Adipocyte (in vitro differentiated cells): ENCODE measurements at places on chromosomes 2 and 18.
A peak's percentile ranks its signal among the peaks of the same experiment; 100 is the strongest.

DNA sequence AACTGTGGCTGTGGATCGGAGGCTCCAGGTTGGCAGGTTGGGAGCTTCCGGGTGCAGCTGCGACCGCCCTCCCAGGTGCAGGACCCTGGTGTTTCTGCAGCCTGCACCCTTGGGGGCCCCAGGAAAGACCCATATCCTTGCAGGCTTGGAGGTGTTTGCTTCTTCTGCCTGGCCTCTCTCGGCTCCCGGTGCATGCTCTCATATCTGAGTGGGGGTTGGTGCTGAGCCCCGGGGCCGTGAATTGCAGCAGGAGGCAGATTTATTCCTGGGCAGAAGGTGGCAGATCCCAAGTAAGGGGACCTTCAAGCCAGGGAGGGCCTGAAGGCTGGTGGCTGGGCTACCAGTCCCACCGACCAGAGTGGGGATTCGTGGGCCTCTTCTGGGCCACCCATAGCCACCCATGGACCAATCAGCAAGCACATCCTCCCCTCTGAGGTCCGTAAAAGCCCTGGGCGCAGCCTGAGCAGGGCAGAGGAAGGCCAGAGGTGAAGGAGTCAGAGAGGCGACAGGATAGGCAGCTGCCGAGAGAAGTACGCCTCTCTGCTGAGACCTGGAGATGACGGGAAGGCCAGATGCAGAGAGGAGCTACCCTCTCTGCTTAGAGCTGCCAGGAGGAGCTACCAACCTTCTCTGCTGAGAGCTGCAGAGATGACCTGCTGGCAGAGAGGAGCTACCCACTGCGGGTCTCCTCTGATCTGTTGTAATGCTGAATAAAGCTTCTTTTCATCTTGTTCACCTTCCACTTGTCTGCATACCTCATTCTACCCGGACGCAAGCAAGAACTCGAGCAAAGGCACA lies 1279.0 kb upstream of the LRRTM1 start:
- no peak for DNase-seq

GRCh38 chr2:152825834-152826233 lies 107.4 kb downstream of the ARL6IP6 start:
- no peak for DNase-seq

DNA sequence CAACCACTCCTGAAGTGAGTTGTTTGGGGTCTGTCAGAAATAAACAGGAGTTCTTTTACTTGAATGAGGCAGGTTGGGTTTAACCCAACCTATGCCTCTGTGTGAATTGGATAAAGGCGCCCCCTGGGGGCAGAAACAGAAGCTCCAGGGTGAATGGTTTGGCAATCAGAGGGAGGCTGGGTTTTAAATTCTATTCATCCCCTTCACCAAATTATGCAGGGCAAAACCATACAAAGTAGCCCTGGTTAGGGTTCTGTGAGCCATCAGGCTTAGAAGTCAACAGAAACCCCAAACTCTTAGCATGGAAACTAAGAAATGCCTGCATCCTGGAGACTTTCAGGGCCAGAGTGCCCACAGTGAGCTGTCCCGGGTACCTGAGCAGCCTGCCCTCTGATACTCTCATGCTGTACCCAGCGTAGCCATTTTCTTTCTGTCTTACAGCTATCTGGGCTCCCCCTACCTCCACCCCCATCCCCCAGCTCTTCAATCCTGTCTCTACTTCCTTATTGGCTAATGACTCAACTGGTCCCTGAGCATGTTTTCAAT lies 241.5 kb downstream of the ICOS start:
- peak; percentile 13 for DNase-seq

DNA sequence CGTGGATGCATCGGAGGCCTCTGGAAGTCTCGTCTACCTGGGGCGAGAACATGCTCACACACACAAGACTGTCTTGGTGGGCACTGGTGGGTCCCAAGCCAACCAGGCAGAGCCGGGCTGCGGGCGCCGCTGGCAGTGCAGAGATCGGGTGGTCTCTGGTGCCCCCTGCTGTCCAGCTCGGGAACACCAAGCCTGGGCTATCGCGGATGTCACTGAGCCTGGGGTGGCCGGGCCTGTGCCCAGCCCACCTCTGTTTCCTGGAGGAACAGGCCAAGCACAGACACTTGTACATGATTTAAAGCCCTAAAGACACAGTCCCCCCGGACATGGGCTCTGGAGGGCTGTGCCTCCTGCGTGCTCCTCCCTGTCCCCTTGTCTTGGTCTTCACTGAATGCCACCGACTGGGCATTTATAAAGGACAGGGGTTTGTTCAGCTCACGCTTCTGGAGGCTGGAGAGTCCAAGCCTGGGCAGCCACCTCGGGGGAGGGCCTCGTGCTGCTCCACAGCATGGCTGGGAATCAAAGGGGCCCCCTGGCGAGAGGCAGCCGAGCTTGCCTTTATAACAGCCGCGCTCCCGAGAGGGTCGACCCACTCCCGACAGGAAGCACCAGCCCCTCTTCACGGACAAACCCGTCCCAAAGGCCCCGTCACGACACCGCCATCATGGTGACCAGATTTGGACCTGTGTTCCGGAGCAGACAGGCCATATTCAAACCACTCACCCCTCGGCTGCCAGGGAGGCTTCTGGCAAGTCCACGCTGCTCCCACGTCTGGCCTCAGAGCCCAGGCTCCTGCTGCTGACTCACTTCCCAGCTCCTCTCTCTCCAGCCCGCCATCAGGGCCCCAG lies 3.6 kb upstream of the OTOS start:
- peak; percentile 79 for DNase-seq

DNA sequence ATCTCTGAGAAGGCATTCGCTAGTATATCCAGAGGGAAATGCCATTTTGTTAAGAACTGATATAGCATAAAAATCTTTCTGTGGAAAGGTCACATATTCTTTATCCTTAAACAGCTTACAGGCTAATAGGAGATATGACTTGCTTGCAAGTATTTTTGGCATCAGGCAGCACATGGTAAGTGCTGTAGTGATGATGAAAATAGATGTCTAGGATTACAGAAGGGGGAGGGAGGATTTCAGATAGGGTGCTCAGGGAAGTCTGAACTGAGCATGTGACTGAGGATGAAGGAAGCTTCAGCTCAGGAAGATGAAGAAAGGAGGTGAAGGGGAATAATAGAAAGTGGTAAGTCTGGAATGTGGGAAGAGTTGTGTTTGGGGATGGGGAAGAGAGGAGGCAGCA lies 158.5 kb upstream of the NOSTRIN start:
- peak; percentile 35 for DNase-seq

DNA sequence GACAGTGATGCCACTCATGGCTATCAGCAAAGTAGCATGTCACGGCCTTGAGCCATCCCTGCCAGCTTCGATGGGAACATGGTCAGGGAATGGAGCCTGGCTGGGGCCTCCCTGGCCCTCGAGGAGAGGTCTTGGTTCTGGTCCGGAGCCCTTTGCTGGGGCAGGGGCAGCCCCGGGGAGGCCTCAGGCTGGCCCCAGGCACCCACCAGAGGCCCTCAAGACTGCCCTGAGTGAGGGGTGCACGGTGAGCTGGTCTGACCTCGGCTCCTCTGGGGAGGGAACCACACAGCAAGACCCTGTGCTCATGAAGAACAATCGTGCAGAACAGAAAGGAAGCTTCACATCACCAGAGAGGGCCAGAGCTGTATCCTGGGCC lies 75.2 kb upstream of the OTOS start:
- DNase-seq, result no peak

- DNase-seq, result peak; percentile 39
Observed at GRCh38 chr18:9790261-9790660, 82.2 kb downstream of the RAB31 start.

DNA sequence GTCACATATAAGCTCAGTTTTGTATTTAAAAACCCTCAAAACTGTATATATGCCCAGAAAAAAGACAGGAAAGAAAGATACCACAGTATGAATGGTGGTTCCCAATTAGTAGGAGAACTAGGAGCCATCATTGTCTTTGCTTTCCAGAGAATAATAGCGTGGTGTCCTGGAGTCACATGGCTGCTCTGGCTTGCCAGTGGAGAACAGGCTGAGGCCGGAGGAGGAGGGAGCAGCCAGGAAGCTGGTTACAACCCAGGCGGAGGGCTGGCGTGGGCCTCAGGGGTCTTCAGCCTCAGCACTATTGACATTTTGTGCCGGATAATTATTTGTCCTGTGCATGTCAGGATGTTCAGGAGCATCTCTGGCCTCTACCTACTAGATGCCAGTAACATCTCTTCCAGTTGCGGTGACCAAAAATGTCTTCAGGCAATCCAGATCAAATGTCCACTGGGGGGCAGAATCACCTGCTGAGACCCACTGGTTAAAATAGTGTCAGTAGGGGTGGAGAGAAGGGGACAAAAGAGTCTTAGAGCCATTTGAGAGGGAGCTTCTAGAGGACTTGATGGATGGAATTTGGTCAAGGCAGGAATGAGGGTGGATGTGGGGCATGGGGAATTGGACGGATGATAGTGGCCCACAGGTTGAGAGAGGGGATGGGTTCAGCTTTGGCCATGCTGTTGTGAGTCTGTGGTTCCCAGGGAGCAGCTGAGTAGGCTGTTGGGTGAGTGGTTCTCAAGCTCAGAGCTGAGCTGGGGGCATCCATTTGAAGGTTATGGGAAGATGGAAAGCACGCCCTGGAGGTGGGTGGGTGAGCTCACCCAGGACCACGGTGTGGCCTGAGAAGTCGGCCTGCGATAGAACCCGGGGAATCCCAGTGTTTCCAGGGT lies 144.9 kb downstream of the AGAP1 start:
- DNase-seq, result no peak

DNA sequence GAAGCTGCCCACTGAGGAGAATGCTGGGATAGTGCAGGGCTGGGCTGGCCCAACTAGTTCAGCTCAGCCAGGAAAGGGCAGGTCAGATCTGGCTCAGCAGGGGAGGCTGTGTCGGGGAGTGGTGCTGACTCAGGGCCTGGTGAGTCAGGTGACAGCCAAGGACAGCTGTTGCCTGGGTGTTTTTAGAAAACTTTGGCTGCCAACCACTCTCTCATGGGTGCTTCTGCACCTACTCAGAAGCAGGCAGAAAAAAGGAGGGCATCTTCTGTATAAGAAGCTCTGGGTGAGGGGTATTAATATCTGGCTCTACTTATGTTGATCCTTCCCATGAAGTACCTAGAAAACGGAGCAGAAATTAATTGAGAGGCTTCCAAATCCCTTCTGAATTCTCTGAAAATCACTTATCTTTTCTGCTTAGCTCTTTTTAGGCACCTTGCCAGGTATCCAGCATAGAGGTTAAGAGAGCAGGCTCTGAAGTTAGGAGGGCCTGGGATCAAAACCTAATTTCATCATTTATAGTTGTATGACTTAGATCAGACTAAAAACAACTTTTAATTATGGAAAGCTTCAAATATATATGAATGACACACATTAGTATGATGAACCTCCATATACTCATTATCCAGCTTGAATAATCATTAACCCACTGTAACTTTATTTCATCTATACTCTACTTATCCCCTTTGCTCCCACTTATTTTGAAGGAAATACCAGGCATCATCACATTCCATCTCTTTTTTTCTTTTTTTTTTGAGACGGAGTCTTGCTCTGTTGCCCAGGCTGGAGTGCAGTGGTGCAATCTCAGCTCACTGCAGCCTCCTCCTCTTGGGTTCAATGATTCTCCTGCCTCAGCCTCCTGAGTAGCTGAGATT lies 15.5 kb upstream of the RAB10 start:
- DNase-seq, result peak; percentile 82

- DNase-seq, result peak; percentile 75
Observed at GRCh38 chr2:135685361-135685760, 56.3 kb upstream of the UBXN4 start.

- no peak for DNase-seq
Observed at GRCh38 chr2:123546353-123546752, 478.7 kb upstream of the CNTNAP5 start.

DNA sequence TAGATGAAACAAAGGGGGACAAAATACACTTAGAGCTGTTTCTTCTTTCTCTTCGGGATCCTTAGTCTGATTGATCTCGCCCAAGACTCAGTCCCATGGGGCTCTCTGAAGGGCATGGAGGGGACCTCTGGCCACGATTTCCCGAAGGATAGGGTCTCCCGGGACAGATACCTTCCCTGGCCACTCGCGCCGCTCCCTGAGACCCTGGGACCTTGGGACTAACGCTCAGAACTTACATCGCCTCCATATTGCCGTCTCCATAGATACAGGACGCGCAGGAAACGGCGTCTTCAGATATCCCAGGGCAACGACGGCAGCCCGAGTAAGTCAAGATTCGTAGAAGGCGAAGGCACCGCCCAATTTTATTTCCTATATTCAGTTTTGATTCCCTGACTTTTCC lies at the start of gene CFAP65:
TSS of gene CFAP65 (minus strand) at position 265 of the 400 bp plus-strand sequence. CDS start 2,468 bp downstream, outside the sequence.
- peak; percentile 66 for DNase-seq
